ENCODE measurements at places on chromosomes 3 and 15.

DNA sequence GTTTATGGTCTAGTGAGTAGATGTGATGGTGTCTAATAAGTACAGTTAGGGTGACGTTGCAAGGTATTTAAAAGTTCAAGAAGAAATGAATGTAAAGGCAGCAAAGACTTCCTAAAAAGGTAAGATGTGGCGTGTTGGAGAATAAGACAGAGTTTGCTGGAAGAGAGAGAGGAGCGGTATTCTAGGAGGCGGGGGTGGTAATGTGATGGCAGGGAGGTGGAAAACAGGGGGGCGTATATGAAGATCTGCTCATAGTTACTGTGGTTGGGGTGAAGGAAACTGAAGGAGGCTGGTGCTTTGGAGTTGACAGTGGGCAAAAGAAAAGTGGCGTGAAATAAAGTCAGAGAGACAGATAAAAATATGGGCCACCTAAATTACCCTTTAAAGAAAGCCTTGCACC is 164.9 kb upstream of the LRRN1 start:
- no peak for DNase-seq

GRCh38 chr15:72873379-72874233 is 90.0 kb upstream of the ADPGK start:
- no peak for DNase-seq

DNA sequence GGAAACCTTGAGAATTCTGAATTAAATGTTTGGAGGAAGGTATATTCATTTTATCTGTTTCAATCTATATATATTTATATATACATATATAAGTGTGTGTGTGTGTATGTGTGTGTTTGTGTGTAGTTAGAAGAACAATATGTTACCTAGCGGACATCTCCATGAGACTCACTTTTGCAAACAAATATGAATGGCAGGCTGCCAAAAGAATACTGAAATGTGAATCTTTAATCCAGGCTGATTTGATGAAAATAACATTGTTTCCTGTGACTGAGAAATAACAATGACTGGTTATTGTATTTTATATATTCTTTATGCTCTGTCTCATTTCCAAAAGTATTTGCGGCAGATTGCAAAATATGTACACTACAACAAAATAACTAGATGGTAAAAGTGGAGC is 255.5 kb upstream of the TGFBR2 start:
- DNase-seq = no peak

DNA sequence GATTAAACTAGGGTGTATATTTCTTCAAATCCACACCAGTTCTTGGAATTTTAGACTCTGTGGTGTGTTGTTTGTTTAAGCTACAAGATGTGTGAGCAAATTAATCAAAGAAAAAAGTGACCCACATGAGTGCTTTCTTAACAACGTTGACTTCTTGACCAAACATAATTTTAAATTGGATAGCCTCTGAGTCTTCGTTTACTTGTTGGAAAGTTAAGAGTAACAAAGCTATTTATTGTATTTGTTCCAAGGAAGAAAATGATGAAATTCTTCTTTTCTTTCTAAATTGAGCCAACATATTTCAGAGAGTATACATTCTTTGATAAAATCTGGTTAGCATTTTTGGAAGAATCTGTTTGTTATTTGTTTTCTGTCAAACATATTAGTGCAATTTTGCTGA is 99.9 kb upstream of the IGSF10 start:
- DNase-seq = no peak

DNA sequence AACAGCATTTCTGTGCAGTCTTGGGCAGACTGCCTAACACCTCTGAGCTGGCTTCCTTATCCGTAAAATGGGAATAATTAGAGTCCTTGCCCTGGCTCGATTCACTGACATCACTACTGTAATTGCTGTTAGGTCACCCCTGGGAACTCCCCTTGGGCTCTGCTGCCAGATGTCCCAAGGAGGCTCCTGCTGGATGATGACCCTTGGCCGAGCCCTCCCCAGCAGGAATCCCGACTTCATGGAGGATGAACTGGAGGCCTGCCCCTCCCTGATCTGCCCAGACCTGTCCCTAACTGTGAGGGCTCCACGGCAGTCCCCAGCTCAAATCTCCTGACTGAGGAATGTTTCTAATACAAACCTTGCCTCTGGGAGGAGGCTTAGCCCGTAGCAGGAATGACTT is 18.0 kb downstream of the ESYT3 start:
- no peak for DNase-seq

- DNase-seq = no peak
These were observed 79.8 kb downstream of the RFTN1 start for GRCh38 chr3:16433701-16434151.

DNA sequence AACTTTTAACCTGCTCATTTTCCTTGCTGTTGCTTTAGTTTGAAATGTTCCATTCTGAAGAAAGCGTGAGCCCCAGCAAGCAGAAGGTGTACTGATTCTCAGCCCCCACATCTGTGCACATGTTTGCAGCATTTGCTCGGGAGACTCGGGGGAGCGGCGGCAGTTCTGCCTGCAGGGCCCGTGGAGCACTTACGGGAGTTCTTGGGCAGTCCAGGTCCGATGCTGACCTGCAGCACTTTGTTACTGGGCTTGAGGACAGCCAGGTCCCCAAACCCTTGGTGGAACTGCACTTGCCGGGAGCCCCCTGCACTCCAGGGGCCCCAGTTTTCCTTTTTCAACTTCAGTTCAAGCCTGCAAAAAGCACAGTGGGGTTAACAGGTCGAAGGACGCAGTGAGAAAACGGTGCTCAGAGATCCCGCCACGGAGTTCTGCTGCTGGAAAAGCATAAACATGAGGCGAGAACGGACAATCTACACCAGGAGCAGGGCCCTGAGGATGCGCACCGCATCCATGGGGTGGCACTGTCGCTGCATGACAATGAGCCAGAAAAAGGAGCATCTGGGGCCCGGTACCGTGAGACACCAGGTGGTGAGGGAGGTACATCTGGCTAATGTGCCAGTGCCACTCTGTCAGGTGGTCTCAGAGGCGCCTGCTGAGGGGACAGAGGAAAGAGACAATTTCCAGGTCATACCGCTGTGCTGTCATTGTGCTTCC is 45.6 kb upstream of the LDHAL6B start:
- DNase-seq = no peak

- DNase-seq = peak; percentile 25
These were observed 55.3 kb downstream of the CCDC33 start for GRCh38 chr15:74291101-74292071.

DNA sequence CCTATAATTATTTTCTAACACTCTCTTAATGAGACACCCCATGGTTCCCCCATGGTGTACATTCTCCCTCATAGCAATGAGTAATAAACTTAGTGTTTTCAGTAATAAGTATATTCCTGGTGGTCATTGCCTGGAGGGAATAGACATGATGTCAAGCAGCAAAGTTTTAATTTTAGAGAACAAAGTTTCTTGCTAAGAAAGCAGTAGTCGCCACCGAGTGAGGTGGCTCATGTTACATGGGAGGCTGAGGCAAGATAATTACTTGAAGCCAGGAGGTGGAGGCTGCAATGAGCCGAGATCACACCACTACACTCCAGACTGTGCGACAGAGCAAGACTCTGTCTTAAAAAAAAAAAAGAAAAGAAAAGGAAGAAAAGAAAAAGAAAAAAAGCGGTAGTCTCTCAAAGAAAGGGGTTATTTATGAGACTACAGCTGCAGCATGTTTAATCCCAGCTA is 2.4 kb upstream of the ELP6 start:
- DNase-seq = no peak

- no peak for DNase-seq
These were observed 143.6 kb upstream of the BHLHE40 start for GRCh38 chr3:4835616-4836043.

DNA sequence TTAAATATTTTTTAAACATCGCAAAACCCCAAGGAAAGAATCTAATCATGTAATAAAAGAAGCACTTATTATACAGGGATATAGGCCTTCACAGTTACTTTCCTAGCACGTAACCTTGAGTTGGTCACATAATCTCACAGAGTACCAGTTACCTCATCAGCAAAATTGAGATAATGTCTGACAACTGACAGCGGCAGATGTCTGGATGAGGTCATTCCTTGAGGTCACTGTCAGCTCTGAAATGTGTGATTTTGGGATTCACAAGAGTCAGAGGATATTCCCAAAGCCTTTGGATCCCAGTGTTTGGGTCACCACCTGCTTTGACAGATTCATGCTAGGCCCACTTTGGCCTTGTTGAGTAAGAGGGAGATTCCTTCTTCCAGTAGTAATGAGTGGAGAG is 151.4 kb upstream of the SEMA6D start:
- DNase-seq = no peak

GRCh38 chr3:46946856-46947545 is 29.5 kb downstream of the CCDC12 start:
- peak; percentile 46 for DNase-seq

DNA sequence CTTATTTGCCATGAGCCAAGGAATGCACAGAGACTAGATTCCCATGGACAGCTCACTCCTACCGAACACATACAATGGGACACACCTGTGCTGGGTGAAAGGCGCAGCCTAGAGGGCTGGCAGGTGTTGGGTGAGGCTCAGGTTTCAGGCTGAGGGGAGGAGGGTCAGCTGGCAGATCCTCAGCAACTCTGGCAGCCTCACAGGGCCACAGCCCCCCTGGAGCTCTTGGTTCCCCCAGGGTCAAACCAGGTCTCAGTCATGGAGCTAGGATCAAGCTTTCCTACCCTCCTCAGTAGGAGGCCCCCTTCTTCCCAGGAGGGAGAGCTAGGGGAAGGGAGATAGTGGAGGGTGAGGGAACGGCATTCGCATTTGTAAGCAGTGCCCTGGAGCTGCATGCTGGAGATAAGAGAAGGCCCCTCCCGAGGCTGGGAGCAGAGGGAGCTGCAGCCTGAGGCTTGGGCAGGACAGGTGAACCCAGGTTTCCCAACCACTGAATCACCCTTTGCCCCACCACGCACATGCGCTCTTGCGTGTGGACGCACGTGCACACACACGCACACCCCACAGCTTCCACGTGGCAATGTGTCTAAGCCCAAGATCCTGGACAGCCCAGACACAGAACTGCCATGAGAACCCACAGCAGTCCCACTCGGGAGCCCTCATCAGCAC is 26.3 kb upstream of the TFRC start:
- DNase-seq = no peak

- no peak for DNase-seq
These were observed 8.0 kb downstream of the CHD2 start for GRCh38 chr15:92907896-92908712.

- no peak for DNase-seq
These were observed 1050.8 kb downstream of the DIPK2A start for GRCh38 chr3:145022447-145022846.

DNA sequence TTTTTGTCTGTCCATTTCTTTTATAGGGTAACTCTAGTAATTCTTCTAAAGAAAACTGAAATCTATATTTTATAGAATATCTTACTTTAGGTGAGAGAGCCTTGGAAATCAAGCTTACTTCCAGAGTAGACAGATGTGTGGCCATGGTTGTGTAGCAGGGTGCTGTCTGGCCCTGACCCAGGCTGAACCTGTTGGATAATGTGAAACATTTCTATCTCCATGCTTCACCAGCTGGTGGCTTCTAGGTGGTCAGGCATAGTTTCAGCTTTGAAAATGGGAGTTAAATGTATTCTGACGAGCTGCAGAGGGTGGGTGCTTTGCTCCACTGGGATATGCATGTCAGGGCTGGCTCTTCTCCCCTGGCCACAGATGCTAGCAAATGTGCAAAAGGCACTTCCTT is 20.8 kb upstream of the NR2C2 start:
- no peak for DNase-seq

DNA sequence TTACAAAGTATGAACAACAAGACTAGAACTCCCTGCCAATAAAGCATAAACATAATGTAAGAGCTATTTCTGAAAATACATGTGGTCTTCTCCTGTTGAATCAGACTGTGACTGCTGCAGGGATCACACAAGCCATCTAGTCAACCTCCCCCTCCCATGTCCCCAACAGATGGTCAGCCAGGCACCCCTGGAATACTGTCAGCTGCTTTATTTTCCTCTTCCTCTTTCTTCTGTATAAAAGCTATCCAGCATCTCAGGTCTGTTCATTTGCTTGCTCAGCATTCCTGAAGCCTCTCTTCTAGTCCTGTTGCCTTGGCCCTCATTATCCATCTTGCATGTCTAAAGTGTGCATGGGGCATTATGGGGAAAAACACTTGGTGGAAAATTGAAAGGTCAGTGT is 6.5 kb upstream of the MINDY4B start:
- DNase-seq = no peak

DNA sequence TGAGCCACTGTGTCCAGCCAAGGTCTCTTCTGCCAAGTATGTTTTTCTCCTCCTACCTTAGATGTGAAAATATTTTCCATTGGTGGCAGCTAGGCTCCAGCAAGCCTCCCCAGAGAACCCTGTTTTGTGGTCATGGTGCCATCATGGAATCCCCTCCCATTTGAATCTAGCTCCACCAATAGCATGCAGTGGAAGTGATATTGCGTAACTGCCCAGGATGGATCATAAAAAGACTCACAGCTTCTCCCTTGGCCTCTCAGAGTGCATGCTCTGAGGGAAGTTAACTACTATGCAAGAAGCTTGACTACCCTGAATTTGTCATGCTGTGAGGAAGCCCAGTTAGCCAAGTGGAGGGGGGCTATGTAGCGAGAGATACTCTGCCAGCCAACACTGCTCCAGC is 27.5 kb downstream of the CRYGS start:
- no peak for DNase-seq

DNA sequence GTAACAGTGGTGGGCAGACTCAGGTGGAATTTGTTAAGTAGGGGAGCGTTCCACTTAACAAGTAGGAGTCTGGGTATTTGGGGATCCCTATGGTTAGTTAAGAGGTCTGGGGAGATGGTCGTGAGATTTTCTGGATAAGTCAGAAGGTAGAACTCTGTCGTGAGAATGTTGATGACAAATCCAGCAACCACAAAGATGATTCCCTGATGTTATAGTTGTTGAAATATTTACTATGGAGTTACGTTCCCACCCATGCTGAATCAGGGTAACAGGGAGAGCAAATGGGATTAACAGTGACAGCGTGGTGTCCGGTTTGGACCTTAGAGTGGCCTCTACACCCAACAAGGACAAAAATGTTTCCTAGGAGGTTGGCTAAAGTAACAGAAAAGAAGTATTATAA is 110.8 kb downstream of the MFSD1 start:
- no peak for DNase-seq

GRCh38 chr3:156978481-156978961 is 152.4 kb downstream of the LEKR1 start:
- DNase-seq = no peak

DNA sequence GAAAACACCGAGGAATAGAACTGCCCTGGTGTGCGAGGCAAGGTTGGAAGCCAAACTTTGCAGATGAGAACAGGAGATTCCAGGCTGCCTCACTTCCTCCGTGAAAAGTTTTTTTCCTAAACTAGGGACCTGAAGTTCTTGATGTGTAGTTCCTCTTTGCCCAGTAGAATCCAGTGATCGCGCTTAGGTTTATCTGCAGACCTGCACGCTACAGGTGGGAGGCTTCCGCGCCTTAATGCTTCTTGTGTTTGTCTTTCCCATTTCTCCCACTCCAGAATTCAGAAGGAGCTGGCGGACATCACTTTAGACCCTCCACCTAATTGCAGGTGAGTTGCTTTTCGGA is 5.4 kb downstream of the UBE2E1 start:
- DNase-seq = no peak

Data from stimulated activated CD8-positive, alpha-beta memory T cell treated with anti-CD3 and anti-CD28 coated beads, Interleukin-4, amount 100 ng/mL, for 1 hour (primary cell).